Activated T-helper 17 cell treated with anti-CD3 and anti-CD28 coated beads, Interleukin-2, amount 50 U/mL, for 72 hours (primary cell): ENCODE measurements at places on chromosomes 5 and 9.

DNA sequence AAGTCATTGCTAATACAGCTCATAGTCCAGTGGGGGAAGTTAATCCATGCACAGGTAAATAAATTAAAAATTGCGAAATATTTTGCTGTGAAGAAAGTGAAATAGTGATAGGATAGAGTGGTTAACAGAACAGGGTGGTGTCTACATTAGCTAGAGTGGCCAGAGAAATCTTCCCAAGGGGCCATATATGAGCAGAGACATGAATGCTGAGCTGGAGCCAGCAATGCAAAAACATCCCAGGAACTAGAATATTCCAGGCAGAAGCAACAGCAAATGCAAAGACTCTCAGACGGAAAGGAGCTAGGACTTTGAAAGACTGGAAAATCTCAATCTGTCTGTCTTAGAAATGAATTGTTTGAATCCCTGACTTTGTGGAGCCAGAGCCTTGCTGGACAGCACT lies 1221.6 kb downstream of the MAT2B start:
- ATAC-seq = no peak

DNA sequence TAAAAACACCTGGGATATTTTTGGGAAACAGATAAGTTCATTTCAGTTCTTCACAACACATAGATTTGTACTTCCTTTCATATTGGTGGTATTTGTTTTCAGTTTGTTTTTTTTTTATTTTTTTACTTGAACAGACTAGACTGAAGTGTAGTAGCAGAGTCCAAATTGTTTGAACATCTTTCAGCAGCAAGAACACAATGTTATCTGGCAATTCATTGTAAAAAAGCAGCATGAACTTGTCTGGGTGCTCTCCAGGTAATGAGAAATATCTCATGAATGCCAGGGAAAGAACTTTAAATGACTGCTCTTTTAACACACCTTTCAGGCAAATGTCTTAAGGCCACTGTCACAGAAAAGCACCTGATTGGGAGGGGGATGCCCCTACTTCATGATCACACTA lies 113.4 kb downstream of the ARL15 start:
- ATAC-seq = no peak

DNA sequence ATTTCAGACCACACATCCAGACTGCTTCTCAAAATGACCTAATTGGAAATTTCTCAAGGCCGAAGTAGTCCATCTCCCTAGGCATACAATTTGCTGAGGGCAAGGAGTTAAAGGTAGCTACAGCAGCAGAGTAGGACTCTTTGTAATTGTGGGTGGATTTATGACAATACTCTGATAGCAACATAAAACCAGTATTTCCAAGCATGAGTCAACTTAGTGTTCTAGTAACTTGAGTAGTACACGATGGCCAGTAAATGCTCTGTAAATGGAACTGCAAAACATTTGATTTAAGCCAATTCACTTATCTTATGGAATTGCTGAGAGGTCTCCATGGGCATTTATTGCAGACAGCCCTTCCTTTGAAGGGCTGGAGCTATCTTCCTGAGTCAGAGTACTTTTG lies 352.2 kb downstream of the PLK2 start:
- no peak for ATAC-seq

DNA sequence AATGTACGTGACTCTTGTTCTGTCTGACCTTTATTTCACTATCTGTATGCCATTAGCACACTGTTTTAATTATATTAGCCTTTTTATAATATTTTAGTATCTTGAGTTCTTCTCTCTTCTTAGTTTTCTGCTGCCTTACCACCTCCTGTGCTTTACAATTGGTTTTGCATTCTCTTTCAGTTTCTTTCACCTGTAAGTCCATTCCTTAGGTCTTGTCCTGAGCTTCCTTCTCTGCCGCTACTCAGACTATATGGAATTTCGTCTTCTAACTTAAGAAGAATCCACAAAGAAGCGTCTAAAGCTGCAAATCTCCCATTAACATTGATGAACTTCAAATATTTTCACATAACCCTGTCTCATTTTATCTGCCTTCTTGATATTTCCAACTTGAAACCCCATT lies 642.9 kb downstream of the MAT2B start:
- no peak for ATAC-seq

DNA sequence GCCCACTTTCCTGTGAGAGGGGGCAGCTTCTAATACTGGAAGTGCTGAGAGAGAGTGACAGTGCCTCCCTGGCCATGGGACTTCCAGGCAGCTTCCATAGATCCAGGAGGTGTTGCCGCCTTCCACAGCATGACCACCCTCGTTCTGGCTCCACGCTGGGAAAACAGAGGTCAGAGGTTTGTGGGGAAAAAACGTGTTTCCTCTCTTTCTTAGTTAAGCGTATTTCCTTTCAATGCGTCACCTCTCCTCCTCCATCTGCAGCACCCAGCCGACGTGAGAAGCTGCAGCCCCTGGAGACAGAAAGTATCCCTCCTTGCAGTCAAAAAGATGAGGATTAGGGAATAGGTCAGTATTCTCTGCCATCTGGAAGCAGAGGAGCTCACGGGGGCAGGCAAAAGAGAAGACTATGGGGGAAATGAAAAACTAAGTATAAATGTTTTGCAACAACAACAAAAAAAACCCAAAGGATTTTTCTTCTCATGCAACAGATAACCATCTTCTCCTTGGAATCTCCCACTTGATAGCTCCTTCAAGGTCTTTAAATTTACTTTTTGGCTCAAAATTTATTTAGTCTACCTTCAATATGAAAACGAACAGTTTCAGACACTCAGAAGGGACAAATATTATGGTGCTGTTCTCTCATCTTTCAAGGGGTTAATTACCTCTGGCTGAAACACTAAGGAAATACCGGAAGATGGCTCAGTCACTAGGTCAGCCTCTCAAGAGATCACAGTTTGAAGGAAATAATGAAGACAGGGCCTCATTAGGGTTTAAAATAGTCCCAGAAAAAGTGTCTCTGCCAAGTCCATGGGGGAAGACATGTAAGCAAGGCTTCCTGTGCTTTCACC lies 38.0 kb downstream of the MTMR12 start:
- ATAC-seq = no peak

DNA sequence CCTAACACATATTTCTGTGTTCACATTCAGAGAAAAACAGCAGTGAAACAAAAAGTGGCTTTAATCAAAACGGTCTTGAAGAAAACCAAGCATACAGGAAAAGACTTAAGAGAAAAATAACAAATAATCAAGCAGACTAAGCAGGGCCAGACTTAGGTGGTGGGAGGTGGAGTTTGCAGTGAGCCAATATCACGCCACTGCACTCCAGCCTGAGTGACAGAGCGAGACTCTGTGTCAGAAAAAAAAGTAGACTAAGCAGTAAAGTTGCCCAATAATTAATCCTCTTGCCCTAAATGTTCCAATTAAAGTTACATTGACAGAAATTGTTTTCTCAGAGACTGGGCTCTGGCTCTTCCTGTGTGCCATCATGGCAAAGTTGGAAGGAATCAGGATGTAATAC lies 26.6 kb upstream of the GLDC start:
- no peak for ATAC-seq

DNA sequence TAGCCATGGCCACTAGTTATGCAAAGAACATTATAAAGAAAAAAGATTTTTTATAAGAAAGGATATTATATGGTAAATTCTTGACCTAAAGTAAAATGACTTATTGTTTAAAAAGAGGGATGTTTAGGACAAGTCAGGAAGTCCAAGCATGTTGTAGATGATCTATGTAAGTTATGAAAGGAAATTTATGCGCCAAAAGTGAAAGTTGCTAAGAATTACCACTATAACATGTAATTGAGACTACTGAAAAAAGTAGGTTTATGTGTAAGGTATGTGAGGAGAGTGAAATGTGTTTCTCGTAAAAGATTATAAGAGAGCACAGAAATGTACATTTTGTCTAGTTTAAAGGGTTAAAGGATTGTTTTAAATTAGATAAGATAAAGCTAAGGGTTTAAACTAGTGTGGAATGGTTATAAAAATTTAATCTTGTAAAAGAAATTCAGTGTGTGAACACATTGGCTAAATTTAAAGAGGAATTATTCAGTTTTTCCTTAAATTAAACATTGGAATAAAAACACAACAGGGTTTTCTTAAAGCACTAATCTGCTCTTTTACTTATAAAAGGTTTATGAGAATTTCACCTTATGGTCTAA lies 1100.4 kb upstream of the EDIL3 start:
- ATAC-seq = no peak

DNA sequence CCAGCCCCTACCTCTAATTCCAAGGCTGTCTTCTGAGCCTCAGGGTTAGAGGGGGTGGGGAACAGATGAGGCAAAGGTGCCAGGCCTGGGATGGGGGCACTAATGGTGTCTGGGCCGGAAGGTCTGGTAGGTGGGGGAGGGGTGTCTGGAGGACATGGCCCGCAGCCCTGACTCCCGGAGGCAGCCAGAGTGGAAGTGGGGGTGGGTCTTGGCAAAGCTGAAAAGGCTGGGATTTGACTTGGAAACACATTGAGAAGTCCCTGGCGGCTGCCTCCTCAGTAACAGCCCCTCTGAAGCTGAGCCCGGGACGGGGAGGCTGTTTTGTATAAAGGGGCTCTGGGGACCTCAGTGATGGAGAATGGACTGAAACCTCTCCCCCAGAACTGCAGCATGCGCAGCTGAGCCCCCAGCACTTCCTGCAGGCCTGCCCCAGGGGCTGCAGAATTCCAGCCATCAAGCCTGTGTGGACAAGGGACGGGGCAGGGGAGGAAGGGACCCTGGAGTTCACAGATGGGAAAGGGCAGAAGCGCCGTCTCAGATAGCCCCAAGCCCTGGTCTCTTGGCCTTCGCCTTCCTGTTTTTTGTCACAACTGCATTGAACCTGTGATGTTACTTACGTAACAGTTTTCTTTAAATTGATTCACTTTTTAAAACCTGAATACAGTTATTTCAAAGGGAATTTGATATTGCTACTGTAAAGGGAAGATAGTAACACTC lies 49.3 kb upstream of the SYNPO start:
- no peak for ATAC-seq

DNA sequence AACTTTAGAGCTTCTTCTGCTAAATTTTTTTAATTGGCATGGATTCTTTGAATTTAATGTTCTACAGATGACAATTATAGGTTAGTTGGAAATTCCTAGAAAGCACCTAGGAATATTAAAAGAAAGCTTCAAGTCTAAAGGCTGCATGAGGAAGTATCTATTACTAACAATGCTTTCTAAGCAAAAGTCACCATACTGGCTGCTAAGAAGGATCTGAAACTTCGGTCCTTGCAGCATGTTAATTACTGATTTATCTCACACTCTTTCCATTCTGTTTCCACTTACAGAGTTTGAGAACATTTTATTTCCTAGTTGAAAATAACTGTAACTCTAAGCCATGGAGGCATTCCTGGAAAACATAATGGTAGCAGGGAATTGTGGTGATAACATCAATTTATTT lies 8.4 kb downstream of the SEMA6A start:
- ATAC-seq = no peak

DNA sequence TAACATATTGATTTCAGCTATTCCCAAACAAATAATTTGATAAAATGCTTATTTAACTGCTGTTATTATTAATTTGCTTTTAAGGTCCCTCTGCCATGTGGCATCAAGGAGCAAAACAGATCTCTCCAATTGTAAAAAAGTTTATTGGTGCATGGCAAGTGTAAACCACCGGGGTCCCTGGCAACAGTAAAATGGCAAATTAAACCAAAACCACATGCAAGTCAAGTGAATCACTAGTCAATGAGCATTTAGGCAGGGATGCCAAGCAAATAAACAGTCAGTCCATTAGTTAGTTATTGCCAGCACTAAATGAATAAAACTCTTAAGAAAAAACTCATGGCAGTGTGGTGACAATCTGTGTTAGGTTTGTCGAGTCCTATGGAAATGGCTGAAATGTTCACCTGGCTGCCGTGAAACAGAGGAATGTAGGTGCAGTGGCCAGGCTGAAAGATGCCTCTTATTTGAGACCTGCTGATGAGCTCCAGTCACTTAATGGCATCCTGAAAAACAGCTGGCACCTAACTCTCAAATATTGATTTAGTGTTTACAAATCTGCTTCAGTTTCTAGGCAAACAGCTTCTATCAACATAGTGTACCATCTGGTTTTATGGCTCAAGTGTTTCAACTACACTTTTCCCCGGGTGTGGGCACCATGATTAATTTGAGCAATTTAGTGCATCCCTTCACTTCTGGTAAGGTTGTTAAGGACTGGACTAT lies 296.5 kb upstream of the ITGA1 start:
- no peak for ATAC-seq

DNA sequence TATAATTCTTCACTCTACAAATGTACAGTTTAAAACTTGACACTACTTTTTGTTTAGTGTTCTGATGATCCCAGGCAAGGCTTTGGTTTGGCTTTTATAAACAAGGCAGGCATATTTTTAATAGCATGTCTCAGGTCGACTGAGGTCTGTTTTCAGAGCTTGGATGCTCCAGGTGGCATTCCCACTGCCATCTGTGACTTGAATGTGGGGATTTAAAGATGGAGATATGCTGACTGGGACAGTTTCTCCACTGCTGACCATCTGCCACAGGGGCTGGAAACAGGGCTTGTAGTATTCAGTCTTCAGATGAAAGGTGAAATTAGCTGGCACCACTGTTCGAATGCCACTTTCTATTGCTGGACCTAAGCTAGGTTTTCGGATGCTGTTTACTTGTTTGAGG lies 1266.2 kb upstream of the CDH18 start:
- ATAC-seq = no peak

DNA sequence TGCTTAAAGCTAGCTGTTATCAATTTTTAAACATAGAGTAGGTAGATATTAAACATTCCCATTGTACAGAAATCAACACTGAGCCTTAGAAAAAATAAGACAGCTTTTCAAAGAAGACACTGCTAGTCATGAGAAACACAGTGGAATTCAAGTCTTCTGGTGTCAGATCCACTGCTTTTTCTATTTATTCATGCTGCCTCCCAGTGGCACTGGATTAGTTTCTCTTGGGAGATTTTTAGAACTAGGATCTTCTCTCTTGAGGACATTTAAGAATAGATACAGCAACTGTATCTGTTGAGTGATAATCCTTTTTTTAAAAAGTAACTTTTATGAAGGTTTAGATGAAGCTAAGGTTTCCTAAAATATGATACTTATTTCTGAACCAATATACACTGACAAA lies 1635.4 kb upstream of the C9orf72 start:
- no peak for ATAC-seq

DNA sequence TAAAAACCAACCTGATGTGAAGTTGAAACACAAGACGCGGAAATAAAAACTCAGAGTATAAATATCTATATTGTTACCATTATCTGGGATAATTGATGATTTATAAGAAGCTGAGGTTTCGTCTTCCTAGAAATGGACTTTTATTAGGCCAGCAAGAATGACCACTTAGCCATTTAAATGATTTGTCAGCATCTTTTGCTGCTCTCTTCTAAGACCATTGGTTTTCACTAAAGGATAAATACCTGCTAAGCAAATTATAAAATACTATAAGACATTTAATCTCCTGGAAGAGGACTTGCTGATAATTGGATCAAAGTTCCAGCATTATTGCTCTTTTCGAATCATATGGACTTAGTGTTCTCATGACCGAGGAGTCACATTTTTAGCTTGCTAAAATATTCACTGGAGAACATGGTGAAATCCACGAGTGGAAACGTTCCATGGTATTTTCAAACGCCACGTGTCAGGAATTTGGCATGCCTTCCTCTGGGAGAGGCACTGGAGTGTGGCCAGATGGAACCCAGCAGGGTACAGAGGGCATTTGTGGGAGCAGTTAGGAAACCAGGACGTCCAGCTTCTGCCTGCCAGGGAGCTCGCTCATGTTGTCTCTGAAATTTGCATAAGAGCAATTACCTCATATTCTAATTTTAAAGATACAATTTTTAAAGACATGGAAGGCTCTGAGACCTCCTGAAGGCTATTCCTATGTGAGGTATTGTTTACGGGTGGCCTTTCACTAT lies 43.1 kb downstream of the TNFAIP8 start:
- ATAC-seq = no peak

- no peak for ATAC-seq
Observed at GRCh38 chr5:124328201-124328600, 418.2 kb downstream of the ZNF608 start.
